HCEC 1CT (cell line): ENCODE measurements at places on chromosomes 2 and 18.

GRCh38 chr18:10949655-10950054, 199.7 kb downstream of the PIEZO2 start:
- DNase-seq = no peak

DNA sequence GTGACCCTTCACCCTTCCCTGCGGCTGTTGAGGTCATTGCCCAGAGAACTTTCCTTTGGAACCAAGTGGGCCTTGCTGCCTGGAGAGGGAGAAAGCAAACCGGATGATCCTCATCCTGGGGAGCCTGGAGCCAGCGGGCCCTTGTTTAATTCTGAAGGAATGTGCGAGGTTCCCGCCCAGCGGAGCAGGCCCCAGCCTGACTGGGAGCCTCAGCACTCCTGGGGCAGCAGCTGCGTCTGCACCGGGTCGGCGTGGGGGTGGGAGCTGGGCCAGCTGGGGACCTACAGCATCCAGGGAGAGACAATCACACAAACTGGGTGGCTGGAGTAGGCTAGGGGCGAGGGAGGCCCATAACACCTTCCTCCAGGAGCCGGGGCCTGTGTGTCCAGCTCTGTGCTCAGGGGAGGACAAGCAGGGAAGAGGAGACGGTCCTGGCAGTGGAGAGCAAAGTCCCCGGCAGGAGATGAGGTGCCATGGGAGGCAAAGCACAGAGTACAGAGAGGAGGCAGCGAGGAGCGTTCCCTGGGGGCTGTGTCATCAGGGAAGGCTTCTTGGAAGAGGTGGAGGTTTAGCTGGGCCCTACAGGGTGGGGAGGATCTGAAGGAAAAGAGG, 61.9 kb upstream of the HAAO start:
- peak; percentile 79 for DNase-seq

GRCh38 chr2:125227843-125228392, 1202.8 kb downstream of the CNTNAP5 start:
- no peak for DNase-seq

GRCh38 chr2:1749489-1750119, 5.3 kb upstream of the PXDN start:
- DNase-seq = no peak

DNA sequence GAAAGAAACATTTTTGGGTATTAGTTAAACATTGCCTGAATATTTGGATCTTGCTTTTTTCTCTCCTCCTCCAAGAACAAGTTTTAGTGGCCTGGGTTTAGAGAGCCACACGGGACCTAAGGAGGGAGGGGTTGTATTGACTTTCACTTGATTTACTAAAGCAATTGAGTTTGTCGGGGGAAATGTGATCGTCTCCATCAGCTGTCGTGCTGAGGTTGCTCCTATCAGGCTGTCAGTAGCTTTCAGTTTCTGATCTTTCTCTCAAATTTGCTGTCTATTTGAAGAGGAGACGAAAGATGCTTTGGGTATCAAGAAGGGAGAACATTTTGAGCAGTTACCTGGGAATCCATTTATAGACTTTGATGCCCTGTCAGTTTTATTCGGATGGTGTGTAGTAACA, 106.0 kb downstream of the SETBP1 start:
- DNase-seq = no peak

DNA sequence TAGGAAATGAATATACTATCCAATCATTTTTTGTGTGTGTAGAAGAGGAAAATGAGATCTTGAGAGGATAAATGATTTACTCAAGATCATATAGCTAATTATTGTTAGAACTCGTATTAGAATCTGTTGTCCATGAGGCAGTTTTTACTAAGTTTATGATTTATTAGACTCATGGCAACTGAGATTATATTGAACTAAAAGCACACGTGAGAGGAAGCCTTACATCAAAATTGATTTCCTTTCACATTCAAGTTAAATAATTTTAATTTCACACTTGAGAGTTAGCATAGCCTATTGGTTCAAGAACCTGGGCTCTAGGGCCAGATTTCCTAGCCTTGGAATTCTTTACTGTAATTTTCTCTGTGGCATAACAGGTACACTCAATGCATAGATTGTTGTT, 552.3 kb downstream of the ERBB4 start:
- DNase-seq = no peak

GRCh38 chr2:11309706-11310105, 34.7 kb downstream of the ROCK2 start:
- DNase-seq = no peak

DNA sequence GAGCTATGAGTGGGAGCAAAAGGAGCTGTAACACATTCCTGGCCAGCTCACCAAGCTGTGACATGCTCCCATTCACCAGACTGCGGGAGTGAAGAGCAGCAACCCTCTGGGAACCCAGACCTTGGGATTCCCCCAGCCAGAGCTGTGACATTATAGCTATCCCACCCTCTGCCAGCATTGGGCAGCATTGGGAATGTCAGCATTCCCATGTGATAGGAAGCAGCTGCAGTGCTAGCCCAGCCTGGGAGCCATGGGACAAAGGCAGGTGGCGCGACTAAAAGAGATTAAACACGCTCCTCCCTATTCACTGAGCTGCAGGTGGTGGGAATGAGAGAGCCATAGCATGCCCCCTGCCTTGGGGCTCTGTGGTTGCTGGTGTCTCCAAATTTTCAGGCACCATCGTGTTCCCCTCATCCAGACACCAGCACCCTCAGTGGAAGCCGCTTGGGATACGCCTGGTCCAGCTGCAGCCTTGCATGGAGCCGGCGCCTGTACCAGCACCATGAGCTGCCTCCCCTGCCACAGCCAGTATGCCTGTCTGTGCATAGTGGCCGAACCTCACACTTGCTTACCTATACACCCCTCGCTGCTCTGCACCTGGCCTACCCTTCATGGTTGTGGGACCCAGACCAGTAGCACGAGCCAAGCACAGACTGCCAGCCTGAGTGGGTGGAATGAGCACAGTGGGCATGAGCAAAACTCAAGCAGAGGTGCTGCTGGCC, 695.6 kb upstream of the GCFC2 start:
- DNase-seq = no peak

DNA sequence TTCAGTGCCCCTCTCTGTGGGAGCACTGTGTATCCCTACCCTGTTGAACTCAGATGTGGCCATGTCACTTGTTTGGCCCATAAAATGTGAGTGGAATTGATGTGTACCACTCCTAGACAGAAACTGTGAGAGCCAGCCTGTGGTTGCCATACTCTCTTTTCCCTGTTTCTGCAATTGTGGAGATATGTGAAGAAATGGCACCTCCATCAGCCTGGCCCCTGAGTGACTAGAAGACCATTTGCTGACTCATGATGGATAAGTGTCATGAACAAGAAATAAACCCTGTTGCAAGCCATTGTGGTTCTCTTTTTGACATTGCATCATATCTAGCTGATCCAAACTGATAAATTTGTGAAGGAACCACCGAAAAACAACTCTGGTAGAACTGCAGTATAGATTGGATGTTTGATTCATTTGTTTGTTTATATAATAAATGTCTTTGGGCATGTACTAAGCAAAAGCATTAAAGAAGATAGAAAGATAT, 214.5 kb upstream of the FBXO11 start:
- DNase-seq = peak; percentile 23

DNA sequence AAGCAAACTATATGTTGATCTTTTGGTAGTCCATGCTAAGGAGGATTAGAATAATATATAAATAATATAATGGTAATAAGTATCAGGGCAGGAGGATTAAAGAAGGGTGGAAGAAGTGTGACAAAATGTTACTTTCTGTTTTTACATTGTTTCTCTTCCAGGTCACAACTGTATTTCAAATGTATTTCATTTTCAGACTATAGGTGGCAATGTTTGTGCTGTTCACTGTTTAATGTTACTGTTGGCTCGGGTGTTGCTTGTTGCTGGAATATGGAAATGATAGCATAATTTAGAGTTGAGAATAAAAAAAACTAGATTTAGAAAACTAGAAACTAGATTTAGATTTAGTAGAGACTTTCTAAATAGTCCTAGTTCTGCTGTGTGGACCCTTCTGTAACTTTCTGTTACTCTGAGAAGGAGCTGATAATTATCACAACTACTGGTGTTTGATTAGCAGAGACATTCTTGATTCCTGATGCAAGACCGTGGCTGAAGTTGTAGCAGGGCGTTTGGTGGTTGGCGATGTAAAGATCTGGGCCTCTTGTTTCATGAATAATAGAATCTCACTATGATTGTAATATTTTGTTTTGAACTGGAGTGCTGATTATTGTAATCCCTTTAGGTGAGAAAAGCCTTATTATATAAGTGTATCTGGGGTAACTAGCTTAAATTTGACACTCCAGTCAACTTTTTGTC, 7.9 kb downstream of the NEDD4L start:
- peak; percentile 54 for DNase-seq

DNA sequence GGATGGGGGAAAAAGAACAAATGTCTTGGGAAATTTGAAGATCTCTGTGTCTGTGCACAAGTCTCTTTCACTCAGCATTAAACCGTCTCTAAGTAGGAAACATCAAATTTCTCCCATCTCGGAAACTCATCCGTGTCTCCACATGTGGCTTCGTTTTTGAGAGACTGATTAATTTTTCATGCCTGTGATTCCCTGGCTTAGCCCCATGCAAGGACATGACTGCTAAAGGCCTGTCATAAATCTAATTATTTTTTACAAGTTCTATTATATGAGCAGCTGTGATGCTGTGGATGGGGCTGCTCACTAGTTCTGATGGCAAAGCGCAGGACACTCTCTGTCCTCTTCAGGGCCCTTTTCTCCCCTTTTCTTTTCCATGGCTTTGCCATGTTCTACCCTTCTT, 129.1 kb downstream of the RGPD3 start:
- DNase-seq = no peak

GRCh38 chr2:223109341-223109740, 57.4 kb downstream of the KCNE4 start:
- DNase-seq = peak; percentile 25

- no peak for DNase-seq
Observed at GRCh38 chr2:236636714-236637470, 67.3 kb downstream of the ACKR3 start.

DNA sequence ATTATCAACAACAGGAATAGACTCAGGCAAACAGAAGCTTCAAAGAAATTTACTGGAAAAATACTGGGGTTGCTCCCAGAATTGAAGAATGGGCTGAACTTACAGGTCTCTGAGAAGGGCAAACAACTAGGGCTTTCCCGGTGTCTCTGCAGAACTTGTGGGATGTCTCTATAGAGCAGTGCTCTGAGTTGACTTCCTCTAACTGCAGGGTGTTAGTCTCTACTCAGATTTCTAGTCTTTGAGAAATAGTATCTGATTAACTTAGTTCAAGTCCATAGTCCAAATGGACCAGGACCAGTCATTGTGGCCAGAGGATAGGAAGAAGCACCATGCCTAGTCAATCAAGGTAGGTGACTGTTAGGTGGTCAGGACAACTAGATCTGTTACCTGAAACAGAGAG, 45.8 kb downstream of the LIMS1 start:
- DNase-seq = no peak

- DNase-seq = no peak
Observed at GRCh38 chr2:206189691-206190090, 30.0 kb downstream of the EEF1B2 start.

- DNase-seq = no peak
Observed at GRCh38 chr2:7755879-7756278, 838.7 kb downstream of the RNF144A start.

DNA sequence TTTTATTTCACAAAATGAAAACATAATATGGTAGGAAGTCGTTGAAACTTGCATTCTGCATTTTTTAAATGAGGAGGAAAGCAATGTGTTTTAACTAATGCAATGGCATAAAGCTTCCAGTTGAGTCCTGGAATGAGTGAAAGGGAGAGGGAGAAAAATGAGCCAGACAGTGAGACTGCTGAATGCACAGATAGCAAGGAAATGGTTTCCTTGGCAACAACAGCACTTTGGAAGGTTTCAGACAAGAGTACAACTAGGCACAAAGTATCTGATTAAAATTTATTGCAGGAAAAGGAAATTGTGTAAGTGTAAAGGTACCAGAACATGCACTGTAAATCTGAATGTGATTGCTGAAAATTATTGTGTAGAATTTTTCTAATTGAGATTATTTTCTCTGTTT, 320.1 kb upstream of the KYNU start:
- DNase-seq = no peak

- peak; percentile 79 for DNase-seq
Observed at GRCh38 chr18:59787998-59788790, 91.0 kb upstream of the CCBE1 start.

DNA sequence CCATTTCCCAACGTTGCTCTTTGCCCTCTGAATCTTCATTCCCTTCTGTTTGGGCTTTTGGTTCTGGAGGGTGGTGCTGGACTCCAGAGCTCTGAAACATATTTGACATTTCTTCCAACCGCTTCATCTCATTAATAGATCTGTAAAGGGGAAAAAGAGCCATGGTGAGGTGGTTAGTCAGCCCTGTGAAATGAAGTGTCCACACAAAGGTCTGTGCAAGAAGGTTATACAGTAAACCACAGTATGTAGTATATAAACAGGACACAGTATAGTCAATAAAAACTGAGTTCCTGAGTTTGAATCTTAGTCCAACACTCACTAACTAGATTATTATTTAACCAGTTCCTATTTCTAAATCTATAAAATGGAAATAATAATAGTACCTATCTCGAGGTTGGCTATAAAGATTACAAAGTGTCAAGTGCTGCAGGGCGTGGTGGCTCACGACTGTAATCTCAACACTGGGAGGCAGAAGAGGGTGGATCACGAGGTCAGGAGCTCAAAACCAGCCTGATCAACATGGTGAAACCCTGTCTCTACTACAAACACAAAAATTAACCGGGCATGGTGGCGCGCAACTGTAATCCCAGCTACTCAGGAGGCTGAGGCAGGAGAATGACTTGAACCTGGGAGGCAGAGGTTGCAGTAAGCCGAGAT, 13.1 kb downstream of the STARD7 start:
- peak; percentile 89 for DNase-seq
